ENCODE measurements at places on chromosomes 16 and 17.
A peak's percentile ranks its signal among the peaks of the same experiment; 100 is the strongest.

DNA sequence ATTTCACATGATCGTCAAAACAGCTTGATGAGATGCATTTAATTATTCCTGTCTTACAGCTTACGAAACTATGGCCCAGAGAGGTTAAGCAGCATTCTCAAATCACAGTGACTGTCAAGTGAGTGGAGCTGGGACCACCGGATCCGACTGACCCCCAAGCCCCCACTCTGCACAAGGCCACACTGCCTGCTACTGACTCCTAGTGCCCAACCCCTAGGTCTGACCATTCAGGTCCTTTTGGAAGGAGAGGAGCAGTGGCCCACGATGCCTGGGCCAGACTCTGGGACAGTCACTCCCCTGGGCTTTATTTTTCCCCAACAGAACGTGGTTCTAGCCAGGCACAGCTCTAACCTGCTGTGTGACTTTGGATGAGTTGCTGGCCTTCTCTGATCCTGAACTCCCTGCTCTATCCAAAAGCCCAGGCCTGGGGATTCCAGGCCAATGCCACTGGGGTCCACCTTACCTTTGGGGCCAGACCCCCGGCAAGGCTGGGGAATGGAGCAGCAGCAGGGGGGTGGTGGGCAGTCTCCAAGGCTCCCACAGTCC lies 9.9 kb downstream of the TSPOAP1 start:
- DNase-seq = no peak

DNA sequence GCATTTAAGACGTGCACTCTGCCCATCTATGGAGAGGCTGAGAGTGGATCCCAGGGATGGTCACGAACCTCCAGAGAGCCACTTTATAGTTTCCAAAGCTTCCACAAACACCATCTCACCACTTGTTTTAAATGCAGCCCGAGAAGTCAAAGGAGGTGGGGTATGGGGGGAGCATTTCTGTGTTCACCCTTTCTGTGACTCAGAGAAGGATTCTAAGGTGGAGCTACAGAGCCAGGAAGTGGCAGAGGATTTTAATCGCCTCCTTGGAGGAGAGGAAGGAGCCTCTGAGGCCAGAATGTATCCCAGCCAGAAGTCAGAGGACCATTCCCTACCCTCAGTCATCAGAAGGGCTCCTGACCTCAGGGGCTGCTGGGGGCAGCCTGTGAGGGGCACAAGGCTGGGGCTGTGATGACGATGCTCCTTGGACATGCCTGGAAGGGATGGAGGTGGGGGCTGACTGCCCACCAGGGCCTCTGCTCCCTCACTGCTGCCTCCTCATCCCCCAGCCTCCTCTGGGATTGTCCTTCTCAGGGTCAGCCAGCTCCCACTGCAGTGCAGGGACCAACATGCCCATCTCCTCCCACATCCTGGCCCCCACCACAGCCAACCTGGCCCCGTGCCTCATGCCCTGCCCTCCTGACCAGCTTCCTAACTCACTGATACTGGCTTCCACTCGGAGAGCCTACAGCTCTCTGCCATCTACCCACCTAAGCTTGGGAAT lies 2.8 kb downstream of the XYLT2 start:
- peak; percentile 51 for DNase-seq

GRCh38 chr17:65418622-65419021 lies 142.8 kb downstream of the AXIN2 start:
- no peak for DNase-seq

DNA sequence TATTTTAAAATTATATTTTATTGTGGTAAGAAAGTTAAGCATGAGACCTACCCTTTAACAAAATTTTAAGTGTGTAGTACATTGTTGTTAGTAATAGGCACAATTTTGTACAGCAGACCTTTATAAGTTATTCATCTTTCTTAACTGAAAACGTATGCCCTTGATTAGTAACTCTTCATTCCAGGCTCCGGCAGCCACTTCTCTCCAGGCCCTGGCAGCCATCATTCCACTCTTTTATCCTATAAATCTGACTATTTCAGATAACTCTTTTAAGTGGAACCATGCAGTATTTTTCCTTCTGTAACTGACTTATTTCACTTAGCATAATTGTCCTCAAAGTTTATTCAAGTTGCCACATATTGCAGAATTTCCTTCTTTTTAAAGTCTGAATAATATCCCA lies 348.2 kb downstream of the CDH11 start:
- no peak for DNase-seq

DNA sequence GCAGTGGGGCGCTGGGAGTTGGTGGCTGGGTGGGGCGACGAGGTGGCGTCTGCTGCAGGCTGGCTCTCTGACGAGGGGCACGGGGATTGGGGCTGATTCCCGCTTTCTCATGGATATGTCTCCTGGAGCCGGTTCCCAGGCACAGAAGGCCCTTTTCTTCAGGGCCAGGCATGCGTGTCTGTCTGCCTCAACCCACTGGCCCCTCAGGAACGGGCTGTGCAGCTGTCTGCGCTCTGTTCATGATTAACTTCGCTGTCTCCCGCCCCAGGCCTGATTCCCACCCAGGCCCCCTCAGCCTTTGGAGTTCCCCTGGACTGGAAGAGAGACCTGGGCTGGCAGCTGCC lies 53.1 kb downstream of the RAP1GAP2 start:
- no peak for DNase-seq

DNA sequence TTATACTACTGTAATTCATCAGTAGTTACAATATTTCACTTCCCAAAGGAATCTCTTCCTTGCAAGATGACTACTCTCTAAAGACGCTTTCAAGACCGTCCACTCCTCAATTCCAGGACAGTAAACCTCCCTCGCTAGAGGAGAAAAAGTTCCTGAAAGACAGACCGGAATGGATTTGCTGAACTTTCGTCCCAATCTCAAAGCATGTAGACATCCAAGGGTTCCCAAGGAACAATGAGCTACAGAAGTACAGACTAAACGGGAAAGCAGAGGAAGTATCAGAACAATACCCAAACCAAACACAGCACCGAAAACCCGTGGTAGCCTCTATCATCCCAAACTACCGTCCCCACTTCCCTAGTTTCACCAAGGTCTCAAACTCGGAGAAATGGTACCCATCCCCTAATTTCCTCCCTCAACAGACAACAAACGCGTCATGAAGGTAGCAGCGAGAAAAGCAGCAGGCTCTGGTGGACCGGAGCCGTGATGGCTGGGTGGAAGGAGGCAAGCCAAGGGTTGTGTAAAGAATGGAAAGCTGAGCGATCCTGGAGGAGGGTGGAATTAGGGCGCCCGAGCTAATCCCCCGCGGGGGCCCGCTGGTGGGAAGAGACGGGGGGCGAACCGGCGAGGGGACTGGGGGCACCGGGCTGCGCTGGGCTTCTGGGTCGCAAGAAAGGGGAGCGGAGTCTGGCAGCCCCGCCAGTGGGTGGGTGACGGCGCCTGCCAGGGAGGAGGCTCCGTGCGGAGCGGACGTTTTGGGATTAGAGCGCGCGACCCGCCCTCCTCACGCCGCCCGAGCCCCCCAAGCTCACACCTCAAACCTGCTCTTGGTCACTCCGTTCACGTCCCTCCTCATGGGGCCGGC lies 647 bp downstream of the FBXL20 start:
- no peak for DNase-seq

- peak; percentile 82 for DNase-seq
Measured at GRCh38 chr17:7650509-7651096, at the start of gene ATP1B2. ATP1B2 (plus strand) TSS chr17:7650926; CDS start chr17:7651519, 593 bp downstream.

GRCh38 chr17:77745702-77746101 lies 212.8 kb upstream of the TNRC6C start:
- DNase-seq = no peak

DNA sequence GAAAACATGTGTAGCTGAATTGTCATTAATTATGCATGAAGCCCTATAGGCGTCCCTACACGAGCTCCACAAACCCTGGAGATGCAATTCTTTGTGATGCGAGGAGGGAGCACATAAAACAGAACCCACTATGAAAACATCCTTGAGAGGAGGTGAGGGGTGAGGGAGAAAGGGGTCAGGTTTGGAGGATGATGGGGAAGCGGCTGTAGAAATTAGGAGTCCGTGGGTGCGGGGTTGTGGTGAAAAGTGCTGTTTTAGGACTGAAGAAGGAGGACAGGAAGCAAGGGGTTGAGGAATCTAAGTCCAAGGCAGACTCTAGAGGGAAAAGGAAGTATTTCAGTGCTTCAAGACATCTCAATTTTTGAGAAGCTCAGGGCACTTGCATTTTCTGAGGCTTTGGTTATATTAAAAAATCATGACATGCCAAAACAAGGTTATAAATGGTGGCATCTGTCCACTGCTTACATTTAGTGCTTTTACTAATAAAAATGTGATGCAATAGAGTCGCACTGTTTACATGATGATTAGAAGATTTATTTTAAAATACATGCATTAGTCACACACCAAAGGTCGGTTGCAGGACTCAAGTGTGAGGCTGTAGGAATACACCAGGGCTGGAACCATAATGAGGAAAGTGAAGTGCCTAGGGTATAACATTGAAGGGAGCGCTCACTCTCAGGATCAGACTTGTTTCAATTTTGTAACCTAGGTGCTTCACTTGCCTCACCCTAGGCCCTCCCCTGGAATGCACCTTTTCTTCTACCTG lies 379.5 kb downstream of the HS3ST4 start:
- DNase-seq = no peak

GRCh38 chr17:16027708-16028584 lies 28.3 kb downstream of the TTC19 start:
- DNase-seq = peak; percentile 90

DNA sequence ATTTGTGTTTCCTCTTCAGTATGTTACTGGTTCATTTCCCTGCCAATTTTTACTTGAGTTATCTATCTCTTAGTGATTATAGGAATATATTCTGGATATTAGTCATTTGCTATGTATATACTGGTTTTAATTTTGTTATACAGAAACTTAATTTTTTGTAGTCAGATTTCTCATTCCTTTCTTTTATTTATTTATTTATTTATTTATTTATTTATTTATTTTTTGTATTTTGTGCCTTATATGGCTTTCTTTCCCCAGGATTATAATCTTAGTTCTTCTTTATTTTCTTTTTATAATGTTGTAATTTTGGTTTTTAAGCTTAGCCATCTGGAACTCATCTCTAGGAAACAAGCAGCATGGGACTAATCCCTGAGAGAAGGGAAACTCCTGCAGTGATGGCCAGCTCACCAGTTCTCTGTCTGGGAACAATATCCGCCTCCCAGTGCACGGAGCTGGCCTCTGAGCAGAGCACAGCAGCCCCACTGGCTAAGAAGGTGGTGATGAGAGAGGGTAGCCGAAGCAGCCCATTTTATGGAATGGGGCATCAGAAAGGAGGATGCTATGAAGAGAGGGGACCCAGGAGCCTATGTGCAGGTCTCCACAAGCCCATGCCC lies 54.5 kb upstream of the ADORA2B start:
- DNase-seq = no peak

DNA sequence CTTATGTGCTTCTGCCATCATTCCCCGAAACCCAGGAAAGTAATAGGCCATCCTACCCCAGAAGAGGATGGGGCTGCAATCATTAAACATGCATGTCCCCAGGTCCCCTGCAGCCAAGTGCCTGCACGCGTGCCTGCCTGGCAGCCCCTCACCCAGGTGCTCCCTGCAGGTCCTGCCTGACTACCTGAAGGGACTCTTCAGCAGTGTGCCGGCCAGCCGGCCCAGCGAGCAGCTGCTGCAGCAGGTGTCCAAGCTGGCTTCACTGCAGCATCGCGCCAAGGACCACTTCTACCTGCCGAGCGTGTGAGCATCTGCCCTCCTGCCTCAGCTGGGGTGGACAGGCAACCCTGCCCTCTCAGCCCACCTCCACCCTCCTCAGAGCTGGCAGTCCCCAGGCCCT lies 16.2 kb upstream of the ALKBH5 start:
- DNase-seq = no peak

GRCh38 chr17:59642565-59642964 lies 22.9 kb downstream of the CLTC start:
- DNase-seq = no peak

GRCh38 chr17:1038459-1039122 lies 41.7 kb downstream of the TIMM22 start:
- DNase-seq = no peak

DNA sequence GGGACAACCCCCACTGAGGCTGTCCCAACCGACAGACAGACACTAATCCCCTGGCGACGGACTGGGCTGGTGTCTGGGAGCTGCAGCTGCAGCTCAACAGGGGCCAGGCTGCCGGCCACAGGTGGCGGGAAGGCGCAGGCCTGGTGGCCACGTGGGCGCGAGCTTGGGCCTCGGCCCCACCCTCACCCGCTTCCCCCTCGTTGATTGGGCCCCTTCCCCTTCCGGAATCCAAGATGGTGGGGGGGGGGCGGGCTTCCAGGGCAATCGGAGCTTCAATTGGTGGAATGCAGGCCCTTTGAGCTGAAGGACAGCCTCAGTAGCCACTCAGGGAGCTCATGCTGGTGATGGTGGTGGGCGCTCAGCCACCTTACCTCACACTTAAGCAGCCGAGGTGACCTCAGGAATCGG lies 8.7 kb upstream of the TBX4 start:
- DNase-seq = no peak

DNA sequence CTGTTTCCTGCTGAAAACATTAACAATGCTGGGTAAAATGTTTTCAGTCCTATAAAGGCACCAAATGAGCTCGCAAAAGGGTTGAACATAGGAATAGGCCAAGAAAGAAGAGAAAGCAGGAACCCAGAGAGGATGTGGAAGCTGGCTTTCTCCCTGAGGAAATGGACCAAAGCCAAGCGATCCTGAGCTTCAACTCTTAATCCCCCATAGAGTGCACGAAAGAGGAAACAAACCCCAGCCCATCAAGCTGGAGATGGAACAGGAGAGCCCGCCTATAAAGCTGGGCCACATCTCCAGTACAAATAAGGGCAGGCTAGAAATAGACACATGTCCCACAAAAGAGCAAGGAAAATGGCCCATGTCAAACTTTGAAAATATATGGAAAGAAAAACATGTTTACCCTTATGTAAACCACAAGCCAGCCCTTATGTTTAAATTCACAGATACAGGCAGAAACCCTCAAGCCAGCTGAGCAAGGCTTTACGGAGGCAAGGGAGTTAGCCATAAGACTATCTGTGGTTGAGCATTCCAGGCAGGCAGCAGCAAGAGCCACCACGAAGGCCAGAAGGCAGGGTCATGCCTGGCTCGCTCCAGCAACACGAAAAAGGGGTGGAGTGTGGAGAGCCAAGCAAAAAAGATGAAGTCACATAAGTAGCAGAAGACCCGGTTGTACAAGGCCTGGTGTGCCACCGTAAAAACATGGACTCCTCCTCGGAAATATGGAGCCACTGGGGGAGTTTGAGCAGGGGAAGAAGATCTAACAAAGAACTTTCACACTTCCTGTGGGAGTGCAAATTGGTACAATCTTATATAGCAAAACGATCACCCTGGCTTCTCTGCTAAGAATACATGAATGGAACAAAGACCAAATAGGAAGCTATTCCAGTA lies 27.8 kb downstream of the COPRS start:
- DNase-seq = no peak

GRCh38 chr16:86512301-86512859 lies 2.1 kb downstream of the FOXF1 start:
- DNase-seq = no peak
